ENCODE measurements at places on chromosomes 3 and 15.

GRCh38 chr3:44848634-44849033 is 13.1 kb upstream of the TMEM42 start:
- DNase-seq, result no peak

- no peak for DNase-seq
These were observed 38.9 kb downstream of the TFG start for GRCh38 chr3:100748220-100748619.

- DNase-seq, result no peak
These were observed 9.9 kb downstream of the THAP10 start for GRCh38 chr15:70882361-70882760.

GRCh38 chr3:25262322-25262721 is 165.7 kb upstream of the RARB start:
- DNase-seq, result no peak

GRCh38 chr3:121836481-121836880 is 1.5 kb downstream of the EAF2 start:
- DNase-seq, result no peak

- no peak for DNase-seq
These were observed 11.1 kb downstream of the IGF2BP2 start for GRCh38 chr3:185813691-185814215.

GRCh38 chr15:44550734-44551133 is 13.8 kb downstream of the EIF3J start:
- DNase-seq, result no peak

GRCh38 chr3:114690911-114691310 is 397.1 kb downstream of the TIGIT start:
- no peak for DNase-seq

GRCh38 chr3:122825460-122825859 is 30.6 kb downstream of the SLC49A4 start:
- no peak for DNase-seq

GRCh38 chr15:90701880-90702630 is 15.1 kb upstream of the BLM start:
- DNase-seq, result peak; percentile 12

DNA sequence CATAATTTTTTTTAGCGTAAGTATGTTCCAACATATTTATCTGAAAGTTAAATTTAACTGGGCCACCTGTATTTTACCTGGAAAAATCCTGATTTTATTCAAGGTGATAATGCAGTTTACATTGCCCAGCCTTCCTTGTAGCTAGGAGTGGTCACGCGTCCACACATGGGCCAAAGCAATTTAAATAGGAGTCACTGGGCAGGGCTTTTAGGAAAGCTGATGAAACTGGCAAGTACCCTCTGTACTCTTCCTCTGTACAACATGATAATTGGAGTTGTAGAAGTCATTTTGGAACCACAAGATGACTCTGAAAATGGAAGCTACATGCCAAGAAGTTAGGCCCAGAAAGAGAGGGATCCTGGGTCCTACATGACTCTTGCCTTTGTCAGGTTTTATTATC is 9.5 kb downstream of the BTD start:
- no peak for DNase-seq

DNA sequence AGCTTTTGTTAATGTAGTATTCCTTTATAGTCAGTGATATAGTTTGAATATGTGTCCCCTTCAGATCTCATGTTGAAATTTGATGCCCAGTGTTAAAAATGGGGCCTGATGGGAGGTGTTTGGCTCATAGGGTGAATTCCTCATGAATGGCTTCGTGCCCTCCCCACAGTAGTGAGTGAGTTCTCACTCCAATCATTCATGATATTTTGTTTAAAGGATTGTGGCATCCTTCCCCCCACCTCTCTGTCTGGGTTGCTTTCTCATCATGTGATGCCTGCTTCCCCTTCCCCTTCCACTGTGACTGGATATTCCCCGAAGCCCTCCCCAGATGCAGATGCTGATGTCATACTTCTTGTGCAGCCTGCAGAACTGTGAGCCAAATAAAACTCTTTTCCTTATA is 649.8 kb upstream of the NR2F2 start:
- no peak for DNase-seq

GRCh38 chr15:55791551-55792400 is 48.8 kb upstream of the PRTG start:
- DNase-seq, result no peak

DNA sequence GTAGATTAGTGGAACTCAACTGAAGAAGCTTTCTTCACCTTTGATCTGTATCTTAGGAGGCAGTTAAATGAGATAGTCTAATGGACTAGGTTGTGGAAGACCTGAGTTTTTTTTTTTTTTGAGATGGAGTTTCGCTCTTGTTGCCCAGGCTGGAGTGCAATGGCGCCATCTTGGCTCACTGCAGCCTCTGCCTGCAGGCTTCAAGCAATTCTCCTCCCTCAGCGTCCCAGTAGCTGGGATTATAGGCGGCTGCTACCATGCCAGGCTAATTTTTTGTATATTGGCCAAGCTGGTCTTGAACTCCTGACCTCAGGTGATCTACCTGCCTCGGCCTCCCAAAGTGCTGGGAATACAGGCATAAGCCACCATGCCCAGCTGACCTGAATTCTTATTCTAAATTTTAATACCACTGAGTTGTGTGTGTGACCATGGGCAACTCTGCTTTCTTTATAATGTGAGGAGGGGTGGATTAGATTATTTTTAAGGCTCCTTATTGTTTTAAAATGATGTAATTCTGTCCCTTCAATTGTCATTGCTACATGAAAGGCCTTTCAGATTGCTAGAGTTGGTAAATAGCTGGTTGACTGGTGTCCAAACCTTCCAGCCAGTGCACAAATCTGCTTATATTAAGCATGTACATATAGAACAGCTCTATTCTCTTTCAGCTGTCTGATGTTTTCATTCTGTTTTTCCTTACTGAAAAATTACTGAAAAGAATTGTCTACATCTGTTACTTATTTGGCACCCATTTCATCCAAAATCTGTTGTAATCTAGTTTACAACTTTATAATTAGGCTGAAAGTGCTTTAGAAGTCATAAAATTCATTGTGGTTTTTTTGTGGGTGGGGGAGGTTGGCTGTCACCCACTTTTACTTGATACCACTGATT is 2.3 kb downstream of the LNP1 start:
- DNase-seq, result no peak

- no peak for DNase-seq
These were observed 128.2 kb downstream of the SOX2 start for GRCh38 chr3:181839916-181840297.

GRCh38 chr3:135084405-135084804 is 289.3 kb downstream of the EPHB1 start:
- no peak for DNase-seq

DNA sequence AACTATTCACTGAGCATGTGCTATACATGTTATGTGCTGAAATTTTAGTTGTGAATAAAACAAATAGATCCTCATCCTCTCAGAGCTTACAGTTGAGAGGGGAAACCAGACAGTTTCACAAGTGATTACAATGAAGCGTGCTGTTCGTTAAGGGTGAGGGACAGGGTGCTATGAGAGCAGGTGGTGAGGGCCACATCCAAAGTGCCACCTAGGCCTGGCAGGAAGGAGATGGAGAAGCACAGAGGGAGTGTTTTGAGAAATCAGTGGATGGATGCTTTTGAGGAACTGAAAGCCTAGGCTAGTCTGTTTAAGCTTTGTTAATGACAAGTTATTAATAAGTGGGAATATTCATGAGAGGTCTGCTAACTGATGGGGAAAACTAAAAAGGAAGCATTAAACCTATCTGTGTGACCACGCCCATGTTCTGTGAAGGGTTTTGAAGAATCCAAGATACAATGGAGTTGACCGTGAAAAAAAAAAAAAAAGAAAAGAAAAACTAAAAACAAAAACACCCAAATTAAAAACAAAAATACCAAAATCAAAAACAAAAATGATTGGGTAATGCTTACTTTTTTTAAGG is 7.3 kb downstream of the MCTP2 start:
- DNase-seq, result no peak

DNA sequence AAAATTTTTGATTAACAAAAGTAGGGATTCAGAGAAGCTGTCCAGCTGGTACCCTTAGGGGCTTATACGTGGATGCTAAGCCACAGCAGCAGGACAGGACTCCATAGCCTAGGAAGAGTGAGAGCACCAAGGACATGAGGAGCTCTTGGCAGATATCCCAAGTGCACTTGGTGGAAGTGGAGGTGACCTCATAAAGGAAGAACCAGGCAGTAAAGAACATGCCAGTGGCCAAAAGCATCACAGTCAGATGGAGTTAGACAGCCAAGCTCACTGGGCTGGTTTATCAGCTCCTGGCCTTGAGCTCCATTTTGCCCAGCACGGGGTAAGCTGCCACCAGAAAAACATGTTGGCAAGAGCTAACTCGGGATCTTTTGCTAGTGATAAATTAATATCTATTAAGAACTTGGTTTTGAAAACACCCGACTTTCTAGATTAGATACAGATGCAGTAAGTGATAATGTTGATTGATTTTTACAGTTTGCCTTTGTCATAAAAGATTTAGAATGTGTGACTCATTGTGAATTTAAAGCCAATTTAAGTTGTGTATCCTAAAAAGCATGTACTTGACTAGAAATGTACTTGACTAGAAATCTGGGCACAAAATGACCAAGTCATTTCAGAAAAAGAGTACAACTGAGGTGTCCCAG is 108.0 kb downstream of the CMSS1 start:
- DNase-seq, result no peak

- no peak for DNase-seq
These were observed 76.8 kb upstream of the GATA2 start for GRCh38 chr3:128569756-128570155.

DNA sequence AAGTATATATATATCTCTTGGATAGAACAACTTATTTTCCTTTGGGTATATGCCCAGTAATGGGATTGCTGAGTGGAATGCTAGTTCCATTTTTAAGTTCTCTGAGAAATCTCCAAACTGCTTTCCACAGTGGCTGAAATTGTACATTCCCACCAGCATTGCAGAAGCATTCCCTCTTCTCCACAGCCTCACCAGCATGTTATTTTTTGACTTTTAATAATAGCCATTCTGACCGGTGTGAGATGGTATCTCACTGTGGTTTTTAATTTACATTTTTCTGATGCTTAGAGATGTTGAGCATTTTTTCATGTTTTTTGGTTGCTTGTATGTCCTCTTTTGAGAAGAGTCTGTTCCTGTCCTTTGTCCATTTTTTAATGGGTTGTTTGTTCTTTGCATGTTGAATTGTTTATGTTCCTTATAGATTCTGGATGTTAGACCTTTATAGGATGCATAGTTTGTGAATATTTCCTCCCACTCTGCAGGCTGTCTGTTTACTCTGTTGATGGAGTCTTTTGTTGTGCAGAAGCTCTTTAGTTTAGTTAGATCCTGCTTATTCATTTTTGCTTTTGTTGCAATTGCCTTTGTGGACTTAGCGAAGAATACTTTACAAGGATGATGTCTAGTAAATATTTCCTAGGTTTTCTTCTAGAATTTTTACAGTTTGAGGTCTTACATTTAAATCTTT is 82.7 kb upstream of the NR2F2 start:
- DNase-seq, result no peak

GRCh38 chr3:99850608-99851007 is 32.9 kb downstream of the CMSS1 start:
- no peak for DNase-seq

DNA sequence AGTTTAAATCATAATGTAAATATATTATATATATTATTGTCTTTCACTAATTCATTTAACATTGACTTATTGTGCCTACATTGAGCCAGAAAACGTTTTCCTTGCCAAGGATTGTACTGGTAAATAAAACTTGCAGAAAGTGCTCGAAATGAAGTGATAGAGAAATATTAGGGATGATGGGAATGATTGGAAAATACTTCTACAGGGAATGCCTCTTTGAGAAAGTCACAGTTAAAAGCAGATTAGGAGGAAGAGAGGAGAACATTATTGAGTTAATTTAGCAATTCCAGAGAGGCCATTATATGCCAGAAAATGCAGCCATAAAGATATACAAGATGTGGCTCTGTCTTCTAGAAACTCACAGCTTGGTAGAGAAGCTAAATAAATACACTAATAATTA is 560.0 kb upstream of the KCNMB2 start:
- DNase-seq, result no peak

- DNase-seq, result no peak
These were observed 27.5 kb upstream of the EOMES start for GRCh38 chr3:27749643-27750042.

DNA sequence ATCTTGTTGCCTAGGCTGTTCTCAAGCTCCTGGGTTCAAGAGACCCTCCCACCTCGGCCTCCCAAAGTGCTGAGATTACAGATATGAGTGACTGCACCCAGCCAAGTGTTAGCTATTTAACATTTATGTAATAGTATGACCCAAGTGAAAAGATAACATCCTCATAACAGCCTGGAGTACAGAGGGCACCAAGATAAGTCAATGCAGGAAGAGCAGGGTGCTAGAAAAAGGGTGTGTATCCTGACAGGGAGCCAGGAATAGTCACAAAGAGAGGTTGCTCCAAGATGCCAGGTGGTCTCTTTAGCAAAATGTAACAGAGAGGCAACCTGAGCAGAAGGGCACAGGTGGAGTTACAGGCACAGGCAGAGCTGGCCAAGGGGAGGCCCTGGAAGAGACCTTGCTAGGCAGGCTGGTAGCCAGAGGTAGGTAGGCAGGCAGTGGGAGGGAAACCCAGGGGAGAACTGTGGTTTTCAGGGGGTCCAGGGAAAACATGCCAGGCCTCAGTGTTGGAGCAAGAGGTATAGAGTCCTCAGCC is 277.4 kb downstream of the ERC2 start:
- no peak for DNase-seq

DNA sequence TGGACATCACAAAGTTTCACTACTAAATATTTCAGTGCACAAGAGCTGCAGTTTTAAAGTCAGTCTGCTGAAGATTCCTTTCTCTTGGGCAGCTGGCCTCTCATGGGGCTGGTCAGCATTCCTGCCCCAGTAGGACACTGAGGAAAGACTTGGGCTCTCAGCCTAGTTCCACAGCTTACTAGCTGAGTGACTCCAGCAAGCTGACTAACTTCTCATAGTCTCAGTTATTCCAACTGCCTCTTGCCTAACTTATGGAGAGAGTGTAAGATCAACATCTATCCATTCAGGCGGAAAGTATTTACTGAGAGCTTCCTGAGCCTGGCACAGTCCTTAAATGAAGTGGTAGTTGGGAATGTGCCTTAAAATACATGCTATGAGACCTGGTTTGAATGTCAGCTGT is 27.0 kb downstream of the TM4SF4 start:
- DNase-seq, result no peak

DNA sequence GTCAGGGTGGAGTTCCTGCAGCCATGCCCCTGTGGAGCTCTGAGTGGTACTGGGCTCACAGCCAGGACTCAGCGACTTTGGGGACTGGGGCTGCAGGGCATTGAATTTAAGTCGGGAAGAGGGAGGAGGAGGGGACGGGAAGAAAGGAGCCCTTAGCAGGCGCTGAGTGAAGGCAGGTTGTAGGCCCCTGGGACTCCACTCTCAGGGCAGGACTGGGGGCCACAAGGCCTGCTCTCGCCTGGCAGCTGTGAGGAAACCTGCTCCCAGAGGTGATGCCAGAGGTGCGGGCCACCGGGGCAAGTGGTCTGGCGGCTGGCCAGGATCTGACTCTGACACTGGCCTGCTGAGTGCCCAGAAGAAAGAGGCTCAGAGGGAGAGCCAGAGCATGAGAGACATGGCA is 73.5 kb downstream of the EPHB3 start:
- DNase-seq, result no peak

DNA sequence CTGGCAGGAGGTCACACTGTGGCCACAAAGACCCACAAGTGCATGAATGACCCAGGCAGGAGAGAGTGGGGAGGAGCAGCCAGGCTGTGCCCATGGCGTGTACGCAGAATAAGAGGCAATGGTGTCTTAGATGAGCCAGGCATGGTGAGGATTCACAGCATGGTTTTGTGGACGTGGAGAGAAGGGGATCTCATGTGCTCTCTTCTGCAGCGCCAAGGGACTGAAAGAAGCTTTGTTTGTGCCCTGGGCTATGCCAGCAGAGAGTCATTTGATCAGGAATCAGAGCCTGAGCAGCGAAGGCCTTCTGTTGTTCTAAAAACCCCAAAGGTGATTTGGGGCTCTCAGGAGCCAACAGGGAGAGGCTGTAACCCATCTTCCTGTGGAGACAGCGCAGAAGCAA is 18.7 kb upstream of the RPP14 start:
- DNase-seq, result no peak
